ENCODE measurements at places on chromosomes 2 and 18.

- no peak for DNase-seq
These were observed 87.2 kb downstream of the SLC5A7 start for GRCh38 chr2:108073415-108074072.

DNA sequence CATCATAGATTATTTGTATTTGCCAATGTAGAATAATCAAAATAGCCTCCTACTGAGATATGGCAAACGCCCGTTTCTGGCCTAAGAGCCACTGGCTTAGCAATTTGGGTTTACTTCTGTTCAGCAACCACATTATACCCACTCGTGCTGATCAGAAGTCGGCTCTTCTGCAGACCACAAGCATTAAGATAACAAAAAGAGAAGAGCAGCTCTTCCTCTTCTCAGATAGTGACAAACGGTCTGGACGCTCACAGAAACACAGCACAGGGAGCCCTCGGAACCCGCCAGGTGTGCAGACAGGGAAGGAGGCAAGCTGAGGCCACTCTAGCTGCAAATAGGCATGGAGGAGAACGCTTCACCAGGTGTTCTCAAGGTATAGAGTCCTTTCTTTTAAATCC lies 164.0 kb downstream of the HDAC4 start:
- no peak for DNase-seq

- DNase-seq: no peak
These were observed 1.8 kb downstream of the LRRFIP1 start for GRCh38 chr2:237629188-237629534.

DNA sequence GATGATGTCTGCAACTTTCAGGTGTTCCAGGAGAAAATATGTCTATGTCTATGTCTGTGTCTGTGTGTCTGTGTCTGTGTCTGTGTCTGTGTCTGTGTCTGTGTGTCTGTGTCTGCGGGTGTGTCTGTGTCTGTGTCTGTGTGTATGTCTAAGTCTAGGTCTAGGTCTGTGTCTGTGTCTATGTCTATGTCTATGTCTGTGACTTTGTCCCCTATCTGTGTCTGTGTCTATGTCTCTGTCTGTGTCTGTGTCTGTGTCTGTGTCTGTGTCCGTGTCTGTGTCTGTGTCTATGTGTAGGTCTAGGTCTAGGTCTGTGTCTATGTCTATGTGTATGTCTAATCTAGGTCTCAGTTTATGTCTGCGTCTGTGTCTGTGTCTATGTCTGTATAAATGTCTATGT lies 10.5 kb downstream of the IL1R2 start:
- DNase-seq: no peak

- no peak for DNase-seq
These were observed 161.9 kb downstream of the KLHL29 start for GRCh38 chr2:23546913-23547312.

- DNase-seq: peak; percentile 36
These were observed 43.1 kb upstream of the LONRF2 start for GRCh38 chr2:100365434-100365833.

DNA sequence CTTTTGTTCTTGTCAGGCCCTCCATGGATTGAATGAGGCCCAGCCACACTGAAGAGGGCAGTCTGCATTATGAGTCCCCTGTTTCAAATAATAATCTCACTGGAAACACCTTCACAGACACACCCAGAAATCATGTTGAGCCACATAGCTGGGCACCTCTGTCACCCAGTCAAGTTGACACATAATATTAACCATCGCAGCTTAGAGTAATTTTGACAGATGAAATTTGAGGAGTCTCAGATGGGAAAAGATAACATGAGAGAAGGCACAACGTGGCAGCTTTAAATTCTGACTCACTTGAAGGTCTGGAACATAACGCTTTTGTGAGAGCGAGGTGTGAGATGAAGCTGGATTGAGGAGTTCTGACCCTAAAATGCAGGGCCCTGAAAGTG lies 70.9 kb upstream of the TMEM87B start:
- no peak for DNase-seq

GRCh38 chr2:215530191-215530968 lies 94.5 kb upstream of the FN1 start:
- no peak for DNase-seq

- peak; percentile 84 for DNase-seq
These were observed 201.0 kb downstream of the SMAD7 start for GRCh38 chr18:48749768-48750167.

DNA sequence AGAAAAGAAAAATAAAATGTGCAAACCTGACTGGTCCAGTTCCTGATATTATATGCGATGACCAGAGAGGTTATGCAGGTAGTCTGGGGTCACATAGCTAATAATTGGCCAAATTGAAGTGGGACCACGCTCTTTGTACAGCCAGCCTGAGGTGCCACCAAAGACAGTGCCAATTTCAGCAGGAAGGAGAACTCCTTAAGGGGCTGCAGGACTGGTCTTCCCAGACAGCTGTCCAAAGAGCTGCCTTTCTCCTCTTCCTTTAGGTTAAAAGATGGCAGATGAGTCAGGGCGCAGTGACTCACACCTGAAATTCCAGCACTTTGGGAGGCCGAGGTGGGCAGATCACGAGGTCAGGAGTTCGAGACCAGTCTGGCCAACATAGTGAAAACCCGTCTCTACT lies 95.5 kb downstream of the ACKR3 start:
- DNase-seq: no peak

DNA sequence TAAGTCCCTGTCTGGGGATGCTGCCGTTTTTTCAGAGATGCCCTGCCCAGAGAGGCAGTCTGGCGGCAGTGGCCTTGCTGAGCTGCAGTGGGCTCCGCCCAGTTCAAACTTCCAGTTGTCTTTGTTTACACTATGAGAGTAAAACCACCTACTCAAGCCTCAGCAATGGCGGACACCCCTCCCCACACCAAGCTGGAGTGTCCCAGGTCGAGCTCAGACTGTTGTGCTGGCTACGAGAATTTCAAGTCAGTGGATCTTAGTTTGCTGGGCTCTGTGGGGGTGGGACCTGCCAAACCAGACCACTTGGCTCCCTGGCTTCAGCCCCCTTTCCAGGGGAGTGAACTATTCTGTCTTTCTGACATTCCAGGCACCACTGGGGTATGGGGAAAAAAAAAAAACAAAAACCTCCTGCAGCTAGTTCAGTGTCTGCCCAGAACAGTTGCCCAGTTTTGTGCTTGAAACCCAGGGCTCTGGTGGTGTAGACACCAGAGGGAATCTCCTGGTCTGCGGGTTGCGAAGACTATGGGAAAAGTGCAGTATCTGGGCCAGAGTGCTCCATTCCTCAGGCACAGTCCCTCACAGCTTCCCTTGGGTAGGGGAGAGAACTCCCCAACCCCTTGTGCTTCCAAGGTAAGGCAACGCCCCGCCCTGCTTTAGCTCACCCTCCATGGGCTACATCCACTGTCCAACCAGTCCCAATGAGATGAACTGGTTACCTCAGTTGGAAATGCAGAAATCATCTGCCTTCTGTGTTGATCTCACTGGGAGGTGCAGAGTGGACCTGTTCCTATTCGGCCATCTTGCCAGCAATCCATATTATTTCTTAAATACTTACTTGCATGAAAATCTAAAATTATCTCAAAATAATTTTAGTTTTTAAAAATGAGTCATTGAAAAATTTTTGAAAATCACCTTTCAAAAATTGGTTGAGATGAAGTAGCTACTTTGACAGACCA lies 338.0 kb downstream of the OSR1 start:
- DNase-seq: peak; percentile 44

DNA sequence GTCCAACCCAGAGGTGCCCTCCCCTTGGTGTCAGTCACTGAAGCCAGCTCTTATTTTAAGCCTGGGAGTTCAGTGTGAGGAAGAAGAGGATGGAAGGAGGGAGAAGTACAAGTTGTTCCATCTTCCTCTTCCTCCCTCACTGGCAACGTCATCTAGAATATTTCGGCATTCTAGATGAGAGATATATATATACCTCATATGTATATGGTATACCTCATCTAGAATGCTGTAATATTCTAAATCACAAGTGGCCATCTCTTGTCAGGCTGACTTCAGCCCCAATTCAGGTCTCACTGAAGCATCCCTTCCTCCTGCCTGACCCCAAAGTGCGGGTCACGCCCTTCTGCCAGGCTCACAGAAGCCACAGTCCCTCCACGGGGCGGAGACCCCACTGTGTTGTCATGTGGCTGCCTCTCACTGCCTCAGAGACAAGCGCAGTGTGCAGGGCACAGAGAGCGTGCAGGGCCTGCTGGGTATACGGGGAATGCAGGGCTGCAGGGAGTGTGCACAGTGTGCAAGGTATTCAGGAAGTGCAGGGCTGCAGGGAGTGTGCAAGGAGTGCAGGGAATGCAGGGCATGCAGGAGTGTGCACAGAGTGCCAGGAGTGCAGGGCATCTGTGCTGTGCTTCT lies 32.8 kb upstream of the B3GNT7 start:
- DNase-seq: no peak

GRCh38 chr2:72940786-72941185 lies 23.5 kb downstream of the EMX1 start:
- DNase-seq: no peak

DNA sequence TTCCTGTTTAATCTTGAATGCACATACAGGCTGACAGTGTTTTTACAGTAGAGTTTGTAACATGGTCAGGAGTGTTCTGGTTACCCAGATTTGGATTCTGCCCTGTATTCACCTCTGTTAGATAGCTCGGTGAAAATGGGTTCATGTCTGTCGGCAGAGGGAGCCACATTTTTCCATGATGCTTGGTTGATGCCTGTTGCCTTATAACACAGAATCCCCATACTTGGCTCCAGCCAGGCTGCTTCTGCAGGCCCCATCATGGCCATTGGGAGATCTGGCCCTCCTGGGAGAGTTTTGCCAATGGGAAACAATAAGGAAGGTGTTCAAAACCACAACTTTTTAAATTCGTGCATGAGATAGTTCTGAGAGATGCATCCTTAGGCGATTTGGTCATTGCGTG lies 78.1 kb downstream of the WDSUB1 start:
- no peak for DNase-seq

DNA sequence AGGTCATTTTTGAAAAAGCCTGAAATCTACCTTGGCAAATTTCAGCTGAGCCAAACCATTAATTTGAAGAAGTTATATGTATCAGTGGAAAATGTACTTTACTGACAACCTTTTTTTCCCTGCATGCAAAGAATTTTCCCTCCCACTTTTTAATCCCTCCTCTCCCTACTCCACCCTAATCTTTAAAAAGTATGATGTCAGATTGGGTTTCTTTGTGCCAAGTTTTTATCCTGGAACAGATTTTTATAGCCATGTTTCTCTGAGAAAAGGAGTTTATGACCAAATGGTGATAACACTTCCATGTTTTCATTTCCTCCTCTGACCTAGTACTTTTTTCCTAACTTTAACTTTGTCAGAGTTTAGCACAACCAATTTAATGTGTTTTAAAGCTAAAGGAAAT lies 250.3 kb upstream of the FOSL2 start:
- DNase-seq: no peak

DNA sequence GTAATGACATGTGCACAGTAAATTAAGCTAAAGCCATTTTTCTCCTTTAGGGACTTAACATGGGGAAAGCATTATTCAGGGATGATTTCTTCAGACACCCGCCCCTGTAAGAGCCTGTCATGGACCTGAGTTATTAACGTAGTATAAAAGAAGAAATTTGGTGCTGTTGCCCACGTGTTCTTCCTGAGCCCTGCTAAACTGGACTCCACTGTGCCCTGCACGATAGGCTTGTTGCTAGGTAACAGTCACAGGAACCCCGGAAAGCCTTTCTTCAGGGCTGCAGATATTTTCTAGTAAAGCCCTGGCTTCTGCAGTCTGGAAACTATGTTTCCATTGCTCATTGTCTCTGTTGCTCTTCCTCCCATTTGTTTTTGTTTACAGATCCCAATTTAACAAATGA lies 157.9 kb downstream of the LRRC30 start:
- DNase-seq: no peak

DNA sequence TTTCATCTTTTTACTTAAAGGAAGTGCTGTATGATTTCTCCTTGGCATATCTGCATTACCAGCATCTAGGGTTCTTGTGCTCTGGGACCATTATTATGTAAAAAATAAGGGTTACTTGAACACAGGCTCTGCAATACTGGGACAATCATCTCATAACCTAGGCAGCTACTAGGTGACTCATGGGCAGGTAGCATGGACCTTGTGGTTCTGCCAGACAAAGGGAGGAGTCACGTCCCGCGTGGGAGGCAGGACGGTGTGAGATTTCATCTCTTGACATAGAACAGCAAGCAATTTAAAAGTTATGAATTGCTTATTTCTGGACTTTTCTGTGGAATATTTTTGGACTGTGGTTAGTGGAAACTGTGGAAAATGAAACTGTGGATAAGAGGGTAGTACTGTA lies 34.1 kb downstream of the ASAP2 start:
- DNase-seq: no peak

DNA sequence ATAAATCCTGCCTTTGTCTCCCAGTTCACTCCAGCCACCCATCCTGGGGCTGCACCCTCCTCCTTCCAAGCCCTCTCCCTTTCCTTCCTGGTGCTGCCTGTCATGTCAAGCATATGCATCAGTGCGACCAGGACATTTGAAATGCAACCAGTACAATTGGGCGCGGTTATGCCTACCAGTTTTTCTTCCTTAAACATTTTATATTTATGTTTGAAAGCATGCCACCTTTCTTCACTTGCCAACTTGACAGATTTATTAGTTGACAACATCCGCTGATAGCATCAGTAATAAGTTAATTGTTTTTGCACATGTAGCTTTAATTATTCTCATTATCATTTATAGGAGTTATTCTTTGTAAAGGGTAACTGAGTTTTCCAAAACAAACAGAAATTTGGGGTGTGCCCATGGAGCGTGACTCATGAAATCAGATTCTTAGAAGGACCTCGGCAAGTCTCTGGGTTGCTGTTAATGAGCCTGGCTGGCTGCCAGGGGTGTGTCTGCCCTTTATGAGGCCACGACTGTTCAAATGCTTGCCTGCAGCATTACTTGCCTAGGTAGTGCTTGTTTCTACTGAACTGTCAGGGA lies 32.8 kb upstream of the IL1B start:
- DNase-seq: peak; percentile 93

DNA sequence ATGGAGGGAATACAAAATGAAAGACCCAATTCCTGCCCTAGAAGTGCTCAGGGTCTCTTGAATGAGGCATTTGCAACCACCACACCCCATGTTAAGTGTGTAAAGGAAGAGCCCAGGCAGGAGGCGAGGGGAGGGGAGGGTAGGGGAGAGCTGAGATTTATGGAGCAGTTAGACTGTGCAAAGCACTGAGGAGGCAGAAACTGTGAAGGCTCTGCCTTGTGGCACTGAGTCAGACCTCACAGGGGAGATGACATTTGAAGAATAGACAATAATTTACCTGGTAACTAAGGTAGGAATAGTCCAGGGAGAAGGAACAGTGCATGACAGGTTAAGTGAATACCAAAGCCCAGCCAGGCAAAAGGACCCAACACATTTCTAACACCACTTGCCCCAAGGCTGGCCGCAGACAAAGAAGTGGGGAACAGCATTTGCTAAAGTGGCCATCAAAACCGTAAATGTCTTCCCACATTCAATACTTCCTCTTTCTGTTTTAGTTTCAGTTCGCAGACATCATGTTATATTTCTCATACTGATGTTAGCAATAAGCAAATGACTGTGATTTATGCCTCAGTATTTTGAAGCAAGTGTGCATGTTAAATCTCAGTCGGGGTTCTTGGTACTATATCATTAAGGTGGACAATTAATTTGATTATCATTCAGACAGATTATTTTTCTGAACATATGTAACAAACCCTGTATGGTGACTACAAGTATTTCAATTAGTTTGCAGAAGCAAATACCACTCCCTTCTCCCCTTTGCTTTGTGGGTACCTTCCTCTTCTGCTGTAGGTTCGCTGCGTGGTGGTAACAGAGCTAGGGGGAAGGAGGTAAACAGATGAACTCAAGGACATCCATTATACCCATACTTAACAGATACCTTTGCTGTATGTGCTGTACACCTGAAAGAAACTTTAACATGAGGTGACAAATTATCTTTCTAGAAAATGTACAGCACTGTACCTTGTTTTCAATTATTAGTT lies 27.5 kb downstream of the CDH20 start:
- DNase-seq: no peak

GRCh38 chr18:62085756-62086155 lies 101.1 kb downstream of the PIGN start:
- no peak for DNase-seq
